H9 (cell line): ENCODE measurements at places on chromosomes 12 and 14. TPM values are rescaled to one million over a fixed set of nuclear protein-coding genes. Genes with fewer than 3 reads are reported as not detected.

- no peaks in the 10 kb centered on the region for H3K4me1 ChIP-seq
- H3K27me3 ChIP-seq: no peaks in the 10 kb centered on the region
- H3K4me3 ChIP-seq: no peak overlapping the region
- no peaks in the 10 kb centered on the region for H3K36me3 ChIP-seq
- no peak overlapping the region for H3K27ac ChIP-seq
- no peak for DNase-seq
Measured at GRCh38 chr12:69338120-69338859, 9.9 kb upstream of the LYZ start.

GRCh38 chr12:82883394-82884355 lies 197.0 kb downstream of the TMTC2 start:
- H3K27ac ChIP-seq: no peak overlapping the region
- no peak overlapping the region for H3K4me3 ChIP-seq
- H3K36me3 ChIP-seq: no peaks in the 10 kb centered on the region
- no peak for DNase-seq

DNA sequence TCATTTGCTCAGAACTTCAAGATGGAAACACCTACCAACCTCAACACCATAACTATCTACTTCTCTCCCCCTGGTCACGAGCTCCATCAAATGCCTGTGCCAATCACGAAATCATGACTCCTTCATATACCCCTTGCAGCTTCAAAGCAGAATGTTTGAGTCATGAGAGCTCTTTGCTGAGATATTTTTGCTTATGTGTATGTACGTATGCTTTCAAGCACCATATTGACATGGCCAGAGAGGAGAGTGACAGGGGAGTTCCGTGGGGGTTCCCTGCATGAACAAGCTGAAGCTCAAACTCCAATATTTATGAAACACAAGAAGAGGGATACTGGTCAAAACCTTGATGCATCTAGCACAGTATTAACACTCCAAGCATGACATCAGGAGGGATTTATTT lies 374.4 kb downstream of the DPF3 start:
- H3K36me3 ChIP-seq: peaks cover 4% of the 10 kb centered on the region; the same call in 1 of the 3 replicates
- H3K27ac ChIP-seq: no peak overlapping the region
- H3K4me1 ChIP-seq: no peaks in the 10 kb centered on the region
- no peaks in the 10 kb centered on the region for H3K27me3 ChIP-seq
- H3K4me3 ChIP-seq: no peak overlapping the region

DNA sequence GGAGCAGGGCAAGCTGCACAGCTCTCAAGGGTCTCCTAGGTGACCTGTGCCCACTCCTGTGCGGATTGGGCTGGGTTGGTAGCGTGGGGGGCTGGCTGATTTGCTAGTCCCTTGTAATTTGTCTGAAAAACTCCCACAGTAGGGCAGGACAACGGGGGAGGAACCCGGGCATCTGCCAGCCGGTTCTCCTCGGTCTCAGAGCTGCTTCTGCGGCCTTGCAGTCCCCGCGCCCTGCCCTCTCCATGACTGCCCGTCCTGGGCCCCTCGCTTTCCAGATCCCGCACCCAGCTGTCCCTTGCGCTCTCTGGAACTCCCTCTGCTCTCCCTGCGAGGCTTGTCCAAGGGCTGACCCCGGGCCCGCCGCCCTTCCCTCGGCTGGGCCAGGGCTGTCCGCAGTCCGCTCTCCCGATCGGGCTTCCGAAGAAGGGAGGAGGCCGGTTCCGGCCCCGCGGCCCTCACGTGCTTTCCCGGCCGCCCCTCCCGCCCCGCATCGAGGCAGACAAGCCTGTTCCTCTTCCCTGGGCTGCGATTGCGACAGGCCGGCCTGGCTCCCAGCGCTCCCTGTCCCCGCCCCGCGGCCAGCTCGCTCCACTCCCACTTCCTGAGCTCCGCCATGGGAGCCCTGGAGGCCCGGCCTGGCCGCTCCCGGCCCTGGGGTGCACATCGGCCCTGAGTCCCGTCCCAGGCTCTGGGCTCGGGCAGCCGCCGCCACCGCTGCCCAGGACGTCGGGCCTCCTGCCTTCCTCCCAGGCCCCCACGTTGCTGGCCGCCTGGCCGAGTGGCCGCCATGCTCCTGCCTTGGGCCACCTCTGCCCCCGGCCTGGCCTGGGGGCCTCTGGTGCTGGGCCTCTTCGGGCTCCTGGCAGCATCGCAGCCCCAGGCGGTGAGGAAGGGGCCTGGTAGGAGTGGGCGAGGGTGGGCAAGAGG lies at the start of gene LTBR:
TSS of gene LTBR (plus strand) at position 591 of the 927 bp plus-strand sequence. CDS start at position 788, 197 bp downstream.
- no peaks in the 10 kb centered on the region for H3K36me3 ChIP-seq
- H3K4me3 ChIP-seq: no peak within 1 kb of the TSS; the same call in 2 of the 3 replicates
- H3K4me1 ChIP-seq: peaks cover 8% of the 10 kb centered on the region
- no peaks in the 10 kb centered on the region; the same call in 1 of the 2 replicates for H3K27me3 ChIP-seq
- peak; percentile 82 for DNase-seq

- peaks cover 73% of the 10 kb centered on the region for H3K36me3 ChIP-seq
- H3K4me1 ChIP-seq: no peaks in the 10 kb centered on the region
- no peaks in the 10 kb centered on the region for H3K27me3 ChIP-seq
- no peak overlapping the region for H3K27ac ChIP-seq
Measured at GRCh38 chr14:21428930-21429329, 27.0 kb downstream of the CHD8 start.

The NKX2-1 gene
- not detected in 2 replicates for total RNA-seq

The DLGAP5 gene
- total RNA-seq: 115 and 118 TPM in 2 replicates

The VWF gene
- 0.17 and 0.35 TPM in 2 replicates for total RNA-seq

GRCh38 chr12:86367137-86367536 lies 110.9 kb upstream of the MGAT4C start:
- no peak overlapping the region for H3K27ac ChIP-seq
- H3K27me3 ChIP-seq: no peaks in the 10 kb centered on the region
- H3K36me3 ChIP-seq: peaks cover 4% of the 10 kb centered on the region

DNA sequence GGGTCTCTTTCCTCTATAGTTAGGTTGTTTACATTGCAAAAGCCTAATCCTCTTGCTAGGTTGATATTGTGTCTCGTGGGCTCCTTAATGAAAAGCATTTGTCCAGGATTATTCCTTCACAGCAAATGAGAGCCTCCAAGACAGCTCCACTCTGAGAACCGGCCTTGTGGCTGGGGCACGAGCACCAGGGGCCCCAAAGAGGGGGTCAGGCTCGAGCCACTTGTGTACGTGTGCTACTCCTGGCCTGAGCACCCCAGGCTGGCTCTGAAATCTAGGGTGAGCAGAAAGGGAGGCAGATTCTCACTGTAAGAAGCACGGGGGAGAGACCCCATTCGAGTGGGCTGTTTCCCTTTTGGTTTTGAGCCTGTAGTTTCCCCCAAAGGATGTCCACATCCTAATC lies 45.0 kb upstream of the FZD10 start:
- no peak overlapping the region for H3K27ac ChIP-seq
- H3K4me1 ChIP-seq: no peaks in the 10 kb centered on the region
- H3K36me3 ChIP-seq: no peaks in the 10 kb centered on the region
- no peak for DNase-seq
- no peak overlapping the region for H3K4me3 ChIP-seq

The SSTR1 gene
- 0.90 and 0.98 TPM in 2 replicates for total RNA-seq

The RTN1 gene
- 0.92 and 1.8 TPM in 2 replicates for total RNA-seq

DNA sequence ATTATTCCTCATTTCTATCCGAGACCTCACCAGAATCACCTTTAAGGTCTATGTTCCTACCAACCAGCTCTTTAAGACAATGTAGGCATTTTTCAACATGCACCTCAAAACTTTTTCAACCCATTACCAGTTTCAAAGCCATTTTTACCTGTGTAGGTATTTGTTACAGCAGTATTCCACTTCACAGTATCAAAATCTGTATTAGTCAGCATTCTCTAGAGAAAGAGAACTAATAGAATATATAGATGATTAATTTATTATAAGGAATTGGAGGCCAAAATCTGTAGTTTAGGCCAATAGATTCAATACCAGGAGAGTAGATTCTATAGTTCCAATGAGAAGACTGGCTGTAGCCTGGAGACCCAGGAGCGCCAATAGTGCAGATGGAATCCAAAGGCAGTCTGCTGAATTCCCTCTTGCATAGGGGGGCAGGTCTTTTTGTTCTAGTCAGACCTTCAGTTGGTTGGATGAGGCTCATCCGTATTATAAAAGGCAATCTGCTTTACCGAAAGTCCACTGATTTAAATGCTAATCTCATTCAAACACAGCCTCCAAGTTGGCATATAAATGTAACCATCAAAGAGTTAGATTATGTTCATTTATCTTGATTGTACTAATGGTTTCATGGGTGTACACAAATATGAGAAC lies 151.6 kb upstream of the SYT1 start:
- H3K27me3 ChIP-seq: no peaks in the 10 kb centered on the region
- H3K4me1 ChIP-seq: no peaks in the 10 kb centered on the region; the same call in 1 of the 2 replicates
- no peak overlapping the region for H3K4me3 ChIP-seq
- DNase-seq: peak; percentile 40

- no peaks in the 10 kb centered on the region for H3K27me3 ChIP-seq
- H3K27ac ChIP-seq: peak overlapping the region; percentile 4
- no peak for DNase-seq
Measured at GRCh38 chr14:60204104-60204842, 39.1 kb upstream of the DHRS7 start.

- H3K27ac ChIP-seq: no peak overlapping the region
- H3K4me1 ChIP-seq: no peaks in the 10 kb centered on the region
- H3K4me3 ChIP-seq: no peak overlapping the region
- H3K27me3 ChIP-seq: no peaks in the 10 kb centered on the region
- H3K36me3 ChIP-seq: no peaks in the 10 kb centered on the region
Measured at GRCh38 chr12:33596814-33597213, 157.2 kb upstream of the SYT10 start.

DNA sequence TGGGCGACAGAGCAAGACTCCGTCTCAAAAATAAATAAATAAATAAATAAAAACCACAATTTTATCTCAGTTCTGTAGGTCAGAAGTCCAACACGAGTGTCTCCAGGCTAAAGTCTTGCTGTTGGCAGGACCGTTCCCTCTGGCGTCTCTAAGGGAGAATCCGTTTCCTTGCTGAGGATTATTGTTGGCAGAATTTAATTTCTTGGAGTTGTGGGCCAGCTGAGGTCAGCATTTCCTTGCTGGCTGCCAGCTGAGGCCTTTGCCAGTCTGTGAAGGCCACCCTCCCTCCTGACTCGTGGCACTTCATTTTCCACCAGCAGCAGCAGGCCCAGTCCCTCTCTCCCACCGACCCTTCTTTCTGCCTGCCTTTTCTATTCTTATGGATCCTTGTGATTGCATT lies 17.2 kb downstream of the PSMC1 start:
- no peaks in the 10 kb centered on the region for H3K4me1 ChIP-seq
- no peak overlapping the region for H3K4me3 ChIP-seq
- H3K27ac ChIP-seq: no peak overlapping the region
- DNase-seq: no peak
- H3K36me3 ChIP-seq: peaks cover 79% of the 10 kb centered on the region

GRCh38 chr14:32985866-32986265 lies 47.2 kb downstream of the NPAS3 start:
- H3K27me3 ChIP-seq: no peaks in the 10 kb centered on the region
- H3K4me3 ChIP-seq: no peak overlapping the region
- H3K27ac ChIP-seq: no peak overlapping the region
- DNase-seq: no peak

The LBHD2 gene
- total RNA-seq: not detected in 2 replicates

- H3K36me3 ChIP-seq: no peaks in the 10 kb centered on the region; the same call in 2 of the 3 replicates
- 0 out of 2 replicates have a peak, but pooled peaks cover 2% of the 10 kb centered on the region for H3K4me1 ChIP-seq
- H3K4me3 ChIP-seq: no peak overlapping the region
- no peak for DNase-seq
- H3K27me3 ChIP-seq: no peaks in the 10 kb centered on the region
- H3K27ac ChIP-seq: no peak overlapping the region
Measured at GRCh38 chr12:49684310-49684854, 22.8 kb downstream of the FMNL3 start.

- H3K27ac ChIP-seq: no peak overlapping the region
- no peak for DNase-seq
- H3K4me1 ChIP-seq: no peaks in the 10 kb centered on the region
- H3K4me3 ChIP-seq: no peak overlapping the region
- peaks cover 20% of the 10 kb centered on the region for H3K36me3 ChIP-seq
Measured at GRCh38 chr12:51661199-51661598, 70.2 kb downstream of the SCN8A start.

DNA sequence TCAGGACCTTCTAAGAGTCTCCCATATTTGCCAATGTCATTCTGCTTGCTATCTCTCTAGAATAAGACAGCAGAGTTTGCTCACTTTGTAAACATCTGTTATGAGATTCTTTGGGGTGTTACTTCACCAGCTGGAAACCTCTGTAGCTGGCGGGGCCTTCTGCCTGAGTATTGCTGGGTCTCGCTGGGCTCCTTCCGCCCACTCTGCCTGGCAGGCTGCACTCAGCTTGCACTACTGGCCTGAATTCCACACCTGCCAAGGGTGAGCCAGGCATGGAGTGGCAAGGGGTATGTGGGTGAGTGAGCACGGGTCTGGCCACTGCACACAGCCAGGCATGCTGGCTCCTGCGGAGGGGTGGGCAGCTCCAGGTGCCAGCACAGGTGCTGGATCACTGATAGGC lies 267.3 kb upstream of the PDE3A start:
- DNase-seq: no peak
- no peak overlapping the region for H3K4me3 ChIP-seq
- H3K4me1 ChIP-seq: no peaks in the 10 kb centered on the region; the same call in 1 of the 2 replicates
- peaks cover 12% of the 10 kb centered on the region for H3K36me3 ChIP-seq
- no peaks in the 10 kb centered on the region for H3K27me3 ChIP-seq

DNA sequence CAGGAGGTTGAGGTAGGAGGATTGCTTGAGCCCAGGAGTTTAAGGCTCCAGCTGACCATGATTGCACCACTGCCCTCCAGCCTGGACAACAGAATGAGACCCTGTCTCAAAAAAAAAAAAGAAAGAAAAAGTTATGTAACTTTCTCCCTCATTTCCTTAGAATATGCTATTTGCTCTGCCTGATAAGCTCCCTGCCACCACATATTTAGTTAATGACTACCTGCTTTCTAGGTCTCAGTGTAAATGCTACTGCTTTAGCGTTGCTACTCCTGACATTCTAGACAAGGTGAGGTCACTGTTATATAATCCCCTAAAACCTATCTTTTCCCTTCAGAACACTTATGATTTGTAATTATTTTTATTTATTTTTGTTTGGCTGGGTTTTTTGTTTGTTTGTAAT lies 86.3 kb upstream of the AMN1 start:
- no peak overlapping the region for H3K4me3 ChIP-seq
- no peaks in the 10 kb centered on the region for H3K27me3 ChIP-seq
- H3K36me3 ChIP-seq: no peaks in the 10 kb centered on the region

The DDN gene
- total RNA-seq: 0.35 and 0.39 TPM in 2 replicates

The CISTR gene
- total RNA-seq: not detected in 2 replicates

DNA sequence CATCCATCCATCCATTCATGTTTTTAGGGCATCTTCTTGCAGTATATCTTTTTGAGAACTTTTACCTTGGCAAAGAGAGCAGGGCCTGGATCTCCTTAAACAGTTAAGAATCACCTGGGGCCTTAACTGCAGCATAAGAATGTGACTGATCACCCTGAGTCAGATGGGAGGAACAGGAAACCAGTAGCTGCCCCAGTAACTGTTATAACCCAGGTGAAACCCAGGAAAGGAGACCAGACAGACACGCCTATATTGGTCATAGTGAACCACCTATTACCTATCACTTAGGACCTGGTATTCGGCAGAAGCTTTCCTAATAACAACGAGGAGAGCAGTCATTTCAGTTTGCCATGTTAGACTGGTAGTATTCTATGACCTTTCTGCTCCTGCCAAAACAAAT lies 43.4 kb upstream of the NR2C1 start:
- no peak overlapping the region for H3K4me3 ChIP-seq
- peaks cover 26% of the 10 kb centered on the region for H3K36me3 ChIP-seq
- no peak overlapping the region for H3K27ac ChIP-seq
- H3K27me3 ChIP-seq: no peaks in the 10 kb centered on the region
- peaks cover 2% of the 10 kb centered on the region; the same call in 1 of the 2 replicates for H3K4me1 ChIP-seq
